Stomach (tissue), 19 donors: ENCODE measurements at places on chromosomes 7 and 10. TPM values are rescaled to one million over a fixed set of nuclear protein-coding genes. Genes with fewer than 3 reads are reported as not detected.

The FAM237B gene
- not detected for total RNA-seq

The DKK1 gene
- total RNA-seq = 1.2 TPM

DNA sequence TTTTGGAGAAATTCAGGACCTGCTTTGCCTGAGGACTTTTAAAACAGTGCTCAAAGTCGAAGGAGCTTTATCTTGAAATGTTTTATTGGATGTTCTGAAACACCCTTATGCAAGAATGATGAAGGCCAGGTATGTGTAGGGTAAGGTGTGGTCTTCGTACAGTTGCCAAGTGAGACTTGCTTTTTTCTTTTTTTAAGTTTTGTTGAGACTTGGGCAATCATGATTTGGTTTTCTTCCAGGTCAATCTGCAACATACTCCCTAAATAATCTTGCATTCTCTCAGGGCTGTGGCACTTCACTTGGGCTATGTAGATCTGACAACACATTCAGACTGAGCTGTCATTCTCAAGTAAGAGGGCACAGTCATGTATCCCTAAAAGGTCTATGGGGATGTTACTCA lies 75.0 kb downstream of the GATA3 start:
- no peak for DNase-seq

DNA sequence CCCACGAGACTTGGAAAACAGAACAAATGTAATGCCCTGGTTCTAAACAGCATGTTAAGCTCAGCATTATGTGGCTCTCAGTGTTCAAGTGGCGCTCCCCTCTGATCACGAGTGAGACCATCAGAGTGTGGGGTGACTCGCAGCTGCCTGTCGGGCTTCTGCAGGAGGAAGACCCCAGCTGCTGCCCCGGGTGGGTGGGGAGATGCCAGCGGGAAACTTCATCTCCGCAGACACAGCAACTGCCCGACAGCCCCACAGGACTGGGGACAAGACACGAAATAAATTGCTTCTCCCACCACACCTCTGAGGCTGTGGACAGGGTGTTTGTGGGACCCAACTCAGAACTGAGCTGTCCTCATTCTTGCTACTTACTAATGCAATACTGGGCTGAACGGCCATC lies 126.3 kb upstream of the KIF5B start:
- no peak for DNase-seq

DNA sequence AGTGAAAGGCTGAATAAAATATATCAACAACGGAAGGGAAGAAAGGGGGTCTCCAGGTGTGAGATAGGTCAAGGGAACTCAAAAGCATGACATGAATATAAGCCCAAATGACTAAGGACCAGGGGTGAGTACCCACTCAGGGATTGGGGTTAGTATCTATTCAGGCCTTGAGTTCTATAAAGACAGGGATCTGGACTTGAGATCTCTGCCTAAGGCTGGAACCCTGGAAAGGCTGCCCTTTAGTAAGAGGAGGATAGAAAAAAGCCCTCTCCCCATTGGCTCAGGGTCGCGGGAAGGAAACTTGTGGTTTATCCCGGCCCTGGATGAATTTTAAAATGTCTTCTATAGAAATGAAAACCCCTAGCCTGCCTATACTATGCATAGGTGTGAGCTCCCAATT lies 2.4 kb upstream of the ITPRIP start:
- no peak for DNase-seq

DNA sequence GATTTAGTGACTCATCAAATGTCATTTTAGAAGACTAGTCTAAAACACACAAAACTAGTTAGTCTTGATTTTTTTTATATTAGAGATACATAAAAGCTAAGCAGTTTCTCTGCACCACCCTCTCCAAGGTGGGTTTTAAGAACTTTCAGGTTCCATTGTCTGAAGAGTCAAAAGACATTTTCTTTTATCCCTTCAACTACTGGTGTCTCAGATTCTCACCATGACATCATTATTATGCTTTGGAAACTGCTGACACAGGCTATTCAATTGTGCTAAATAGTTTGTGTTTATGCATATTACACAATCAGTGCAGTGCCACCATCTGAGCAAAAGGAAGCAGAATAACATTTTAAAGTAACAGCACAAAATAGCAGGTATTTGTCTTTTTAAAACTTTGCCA lies 52.2 kb downstream of the IGF2BP3 start:
- DNase-seq = peak; percentile 49

DNA sequence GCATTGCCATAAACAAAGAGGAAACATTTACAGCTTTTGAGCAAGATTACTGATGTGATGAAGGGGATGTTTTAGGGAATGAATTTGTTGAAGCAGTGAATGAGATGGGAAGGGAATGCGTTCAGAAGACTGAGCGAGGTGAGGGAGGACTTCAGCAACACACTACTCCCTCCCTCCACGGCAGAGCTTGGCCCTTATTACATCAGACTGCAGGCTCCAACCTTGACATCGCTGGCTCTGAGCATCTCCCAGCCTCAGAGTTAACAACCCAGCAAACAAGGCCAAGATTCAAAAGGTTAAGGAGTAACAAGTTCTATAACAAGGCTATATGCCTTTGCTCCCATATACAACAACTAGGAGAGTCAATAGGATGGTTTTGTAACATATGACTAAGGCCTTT lies 164.4 kb downstream of the ELMO1 start:
- DNase-seq = no peak

DNA sequence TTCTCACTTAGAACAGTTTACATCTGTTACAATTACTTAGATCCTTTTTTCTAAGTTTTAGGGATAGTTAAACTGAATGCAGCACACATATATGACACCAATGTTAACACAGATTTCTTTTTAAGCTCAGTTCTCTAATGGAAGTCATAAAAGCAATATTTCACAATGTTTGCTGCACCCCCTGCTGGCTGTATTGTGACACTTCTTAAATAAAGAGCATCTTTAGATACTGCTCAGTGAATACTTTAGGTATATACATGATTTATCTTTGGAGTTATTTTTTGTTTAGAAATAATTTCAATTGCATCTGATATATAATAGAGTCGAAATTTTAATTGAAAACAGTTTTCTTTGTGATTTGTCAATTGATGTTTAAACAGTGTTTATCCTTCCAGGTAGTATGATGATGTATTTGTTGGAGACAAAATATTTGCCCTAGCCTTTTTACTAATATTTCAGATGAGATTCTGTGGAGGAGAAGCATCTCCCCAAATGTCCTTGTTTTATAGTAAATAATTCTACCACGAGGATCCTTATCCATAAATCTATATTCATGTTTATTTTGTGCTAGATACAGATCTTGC lies 174.4 kb downstream of the ST7 start:
- peak; percentile 55 for DNase-seq
